ENCODE measurements at places on chromosomes 12 and 14. TPM values are rescaled to one million over a fixed set of nuclear protein-coding genes. Genes with fewer than 3 reads are reported as not detected.

DNA sequence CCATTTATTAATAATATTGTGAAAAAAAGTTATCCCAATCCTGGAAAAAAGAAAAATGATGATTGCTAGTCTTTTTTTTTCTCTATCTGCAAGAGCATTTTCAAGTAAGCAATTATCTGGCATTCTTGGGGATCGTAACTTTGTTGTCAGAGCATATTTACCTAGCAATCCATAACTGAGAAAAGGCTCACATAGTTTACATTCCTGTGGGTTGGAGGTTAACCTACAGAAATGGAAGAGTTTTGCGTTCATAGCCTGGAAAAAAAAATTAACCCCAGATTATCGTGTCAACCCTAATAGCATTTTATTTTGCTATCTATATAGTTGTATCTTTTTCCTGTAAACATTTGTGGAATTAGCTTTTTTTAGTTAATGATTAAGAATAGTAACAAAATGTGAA, 292.3 kb downstream of the DAD1 start:
- peaks cover 9% of the 10 kb centered on the region for H3K27me3 ChIP-seq
- H3K4me1 ChIP-seq = no peaks in the 10 kb centered on the region
- no peak overlapping the region for H3K27ac ChIP-seq
- no peaks in the 10 kb centered on the region for H3K36me3 ChIP-seq

DNA sequence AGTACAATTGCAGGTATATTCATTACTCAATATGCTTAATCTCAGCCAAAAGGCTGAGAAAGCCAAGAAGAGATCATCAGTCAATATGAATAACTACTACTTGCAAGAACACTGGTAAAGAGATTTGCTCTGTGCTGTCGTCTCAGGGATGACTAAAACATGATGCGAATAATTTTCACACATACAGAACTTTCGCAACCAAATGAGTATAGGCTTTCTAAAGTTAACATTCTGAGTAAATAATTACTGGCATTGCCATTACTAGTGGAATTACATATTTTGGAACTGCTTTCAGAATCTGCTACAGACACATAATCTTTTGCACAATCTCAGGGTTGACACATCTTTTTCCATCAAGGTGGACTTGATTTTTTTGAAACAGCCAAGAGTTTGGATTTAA, 24.7 kb downstream of the NCKAP1L start:
- H3K27me3 ChIP-seq = no peaks in the 10 kb centered on the region
- peaks cover 34% of the 10 kb centered on the region for H3K4me1 ChIP-seq
- DNase-seq = no peak
- H3K4me3 ChIP-seq = peak overlapping the region; percentile 65
- peaks cover 66% of the 10 kb centered on the region for H3K36me3 ChIP-seq

DNA sequence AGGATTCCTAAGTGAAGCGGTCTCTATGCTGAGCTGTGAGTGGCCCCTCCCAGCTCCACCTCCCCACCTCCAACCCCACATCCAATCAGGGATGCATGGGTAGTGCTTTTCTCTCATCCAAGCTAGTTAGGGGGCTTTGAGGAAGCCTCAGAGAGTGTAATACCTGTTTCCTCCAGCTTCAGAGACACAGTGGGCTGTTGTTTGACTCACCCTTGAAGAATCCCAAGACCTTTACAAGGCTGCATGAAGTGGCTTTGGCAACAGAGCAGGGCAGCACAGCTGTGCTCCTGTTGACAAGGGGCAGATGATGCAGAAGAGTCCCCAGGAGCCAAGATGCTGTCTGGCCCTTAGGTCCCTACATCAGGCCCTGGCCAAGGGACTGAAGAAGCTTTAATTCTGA, 27.1 kb upstream of the CLMN start:
- peaks cover 34% of the 10 kb centered on the region for H3K27me3 ChIP-seq
- no peak for DNase-seq
- no peaks in the 10 kb centered on the region for H3K4me1 ChIP-seq
- no peak overlapping the region for H3K4me3 ChIP-seq

GRCh38 chr14:31893221-31893757, 183.8 kb upstream of the ARHGAP5 start:
- DNase-seq = no peak
- no peaks in the 10 kb centered on the region for H3K36me3 ChIP-seq
- H3K27me3 ChIP-seq = peaks cover 24% of the 10 kb centered on the region

- H3K36me3 ChIP-seq = no peaks in the 10 kb centered on the region
- no peak overlapping the region for H3K4me3 ChIP-seq
- H3K27ac ChIP-seq = no peak overlapping the region
- DNase-seq = no peak
- H3K27me3 ChIP-seq = no peaks in the 10 kb centered on the region
Measured at GRCh38 chr14:80425686-80426085, 214.4 kb upstream of the DIO2 start.

DNA sequence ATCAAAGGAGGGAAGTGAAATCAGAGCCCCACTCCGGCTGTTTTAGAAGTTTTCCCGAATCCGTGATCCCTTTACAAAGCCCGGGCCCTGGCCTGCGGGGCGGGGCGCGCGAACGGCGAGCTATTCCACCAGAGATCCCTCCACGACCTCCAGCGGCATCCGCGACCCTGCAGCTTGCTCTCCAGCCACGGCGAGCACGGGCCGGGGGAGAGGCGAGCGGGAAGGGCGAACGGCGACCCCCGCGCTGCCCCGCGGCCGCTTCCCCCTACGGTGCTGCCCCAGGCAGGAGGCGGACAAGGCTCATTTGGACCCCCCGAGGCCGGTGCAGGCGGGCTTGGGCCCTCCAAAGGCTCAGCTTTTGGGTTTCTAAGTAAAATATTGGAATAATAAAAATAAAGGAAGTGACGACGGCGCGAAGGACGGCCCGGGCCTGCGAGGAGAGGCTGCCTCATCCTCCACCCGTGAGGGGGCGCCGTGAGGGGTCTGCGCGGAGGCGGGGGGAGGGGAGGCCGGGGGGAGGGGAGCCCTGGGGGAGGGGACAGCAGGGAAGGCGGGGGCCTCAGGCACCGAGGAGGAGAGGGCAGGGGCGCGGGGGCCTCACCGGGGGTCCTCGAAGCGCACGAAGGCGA, 613 bp downstream of the SRSF9 start:
- DNase-seq = no peak
- H3K36me3 ChIP-seq = peaks cover 15% of the 10 kb centered on the region

GRCh38 chr12:10196210-10196609, 16.5 kb upstream of the GABARAPL1 start:
- H3K4me1 ChIP-seq = peaks cover 34% of the 10 kb centered on the region
- H3K27ac ChIP-seq = no peak overlapping the region
- no peak for DNase-seq
- no peaks in the 10 kb centered on the region for H3K36me3 ChIP-seq
- peaks cover 8% of the 10 kb centered on the region for H3K27me3 ChIP-seq
- peak overlapping the region; percentile 73 for H3K4me3 ChIP-seq

DNA sequence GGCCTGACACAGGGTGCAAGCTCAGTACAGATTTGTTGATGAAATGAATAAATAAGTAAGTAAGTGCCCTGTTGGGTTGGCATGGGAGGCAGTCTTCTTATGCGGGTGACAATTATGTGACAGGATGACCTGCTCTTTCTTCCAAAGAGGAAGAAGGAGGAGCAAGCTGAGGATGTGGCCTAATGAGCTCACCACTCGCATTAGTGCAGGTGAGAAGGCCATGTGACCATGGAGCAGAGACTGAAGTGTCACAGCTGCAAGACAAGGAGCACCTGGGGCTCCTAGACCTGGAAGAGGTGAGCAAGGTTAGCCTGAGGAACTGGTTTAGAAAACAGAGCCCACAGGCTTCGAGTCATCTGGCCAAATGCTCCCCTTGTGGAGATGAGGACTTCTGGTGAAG, 34.9 kb downstream of the LRTM2 start:
- H3K27ac ChIP-seq = no peak overlapping the region
- DNase-seq = no peak
- H3K27me3 ChIP-seq = peaks cover 2% of the 10 kb centered on the region
- H3K4me1 ChIP-seq = no peaks in the 10 kb centered on the region

DNA sequence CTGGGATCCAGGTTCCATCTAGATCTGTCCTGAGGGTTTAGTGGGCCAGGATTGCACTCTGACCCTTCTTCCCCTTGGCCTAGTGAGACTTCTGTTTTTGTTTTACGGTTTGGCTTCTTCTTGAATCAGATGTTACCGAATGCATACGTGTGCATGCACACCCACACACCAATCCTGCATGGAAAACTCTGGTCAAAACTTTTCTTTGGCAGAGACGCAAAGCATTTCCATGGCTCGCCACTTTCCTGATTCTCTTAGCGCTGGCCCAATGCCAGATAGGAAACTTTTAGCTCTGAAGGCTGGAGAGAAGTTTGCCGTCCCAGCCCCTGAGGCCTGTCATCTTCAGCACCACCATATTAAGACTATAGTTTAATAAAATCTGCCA, 67.4 kb upstream of the ACTN1 start:
- no peak overlapping the region for H3K27ac ChIP-seq
- peaks cover 3% of the 10 kb centered on the region for H3K27me3 ChIP-seq
- H3K4me3 ChIP-seq = no peak overlapping the region
- H3K36me3 ChIP-seq = no peaks in the 10 kb centered on the region
- peaks cover 9% of the 10 kb centered on the region for H3K4me1 ChIP-seq

DNA sequence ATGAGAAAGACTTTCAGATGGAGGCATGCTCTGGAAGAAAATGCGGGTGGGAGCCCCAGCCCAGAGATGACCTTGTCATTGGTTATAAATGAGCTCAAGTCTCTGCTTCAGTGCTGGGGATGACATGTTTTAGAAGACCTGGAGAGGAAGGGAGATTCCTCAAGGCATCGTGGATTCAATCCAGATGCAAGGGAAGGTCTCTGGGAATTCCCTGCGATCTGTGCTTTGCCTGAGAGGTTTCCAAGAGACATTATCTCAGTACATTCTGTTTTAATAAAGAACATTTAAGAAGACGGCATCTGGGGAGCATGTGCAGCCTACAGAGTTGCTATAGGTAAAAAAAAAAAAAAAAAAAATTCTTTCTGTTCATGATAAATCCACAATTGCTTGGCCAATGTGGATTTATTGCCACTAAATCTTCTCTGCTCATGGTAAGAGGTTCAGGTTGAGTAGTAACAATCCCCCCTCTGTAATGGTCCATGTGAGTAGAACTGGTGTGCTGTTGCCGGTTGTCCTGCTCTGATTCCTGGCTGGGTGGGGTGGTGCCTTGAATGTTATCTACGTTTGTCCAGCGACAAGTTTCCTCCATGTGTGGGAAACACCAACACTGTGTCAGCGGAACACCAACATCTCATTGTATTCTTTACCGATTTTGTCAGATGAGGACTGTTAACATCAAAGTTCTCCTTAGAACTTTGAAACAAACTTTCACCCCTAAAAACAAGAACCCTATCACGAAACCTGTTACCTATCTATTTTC, 230.0 kb downstream of the MSRB3 start:
- no peak for DNase-seq
- H3K27me3 ChIP-seq = peaks cover 22% of the 10 kb centered on the region
- no peak overlapping the region for H3K27ac ChIP-seq

- H3K27me3 ChIP-seq = no peaks in the 10 kb centered on the region
- H3K27ac ChIP-seq = peak overlapping the region; percentile 95
- H3K4me3 ChIP-seq = peak overlapping the region; percentile 36
- no peaks in the 10 kb centered on the region for H3K36me3 ChIP-seq
Measured at GRCh38 chr14:68813318-68813838, 20.5 kb upstream of the ZFP36L1 start.

- no peaks in the 10 kb centered on the region for H3K27me3 ChIP-seq
- peaks cover under 1% of the 10 kb centered on the region for H3K4me1 ChIP-seq
- no peak overlapping the region for H3K27ac ChIP-seq
- DNase-seq = no peak
- H3K4me3 ChIP-seq = no peak overlapping the region
Measured at GRCh38 chr12:117046011-117046369, 53.2 kb downstream of the TESC start.

DNA sequence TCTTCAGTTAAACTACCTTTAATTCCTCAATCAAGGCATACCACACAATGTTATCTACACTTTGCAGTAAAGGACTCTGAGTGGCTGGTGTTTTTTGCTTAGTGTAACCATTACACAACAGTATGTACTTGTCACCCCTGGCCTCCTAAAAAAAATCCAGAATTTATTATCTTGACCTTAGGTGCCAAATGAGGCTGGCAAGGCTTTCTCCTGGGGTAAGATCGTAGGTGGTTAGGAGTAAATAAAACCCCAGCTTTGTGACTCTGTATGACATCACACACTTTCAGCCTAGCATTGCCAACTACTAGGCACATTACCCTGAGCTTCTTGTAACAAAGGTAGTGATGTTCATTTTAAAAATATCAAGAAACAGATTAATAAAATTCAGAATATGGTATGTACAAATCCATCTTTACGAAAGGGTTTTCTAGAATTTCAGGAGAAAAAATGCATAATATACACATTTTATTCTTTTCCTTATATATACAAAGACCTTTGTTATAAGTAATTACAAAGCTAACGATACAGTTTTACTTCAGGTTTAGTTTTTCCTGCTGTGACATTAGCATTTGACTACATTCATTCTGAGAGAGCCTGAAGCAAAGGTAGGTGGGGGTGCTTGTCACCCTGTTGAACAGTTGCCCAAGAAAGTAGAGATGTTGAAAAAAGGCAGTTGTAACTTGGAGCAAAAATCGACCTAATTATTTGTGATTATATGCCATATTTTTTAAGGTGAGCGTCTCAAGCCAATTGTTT, 13.5 kb downstream of the TCL1A start:
- peaks cover 82% of the 10 kb centered on the region for H3K27me3 ChIP-seq
- H3K36me3 ChIP-seq = no peaks in the 10 kb centered on the region
- no peak for DNase-seq
- H3K4me3 ChIP-seq = no peak overlapping the region
- no peaks in the 10 kb centered on the region for H3K4me1 ChIP-seq

GRCh38 chr12:11896417-11896929, 174.3 kb upstream of the BCL2L14 start:
- H3K4me1 ChIP-seq = peaks cover 20% of the 10 kb centered on the region
- no peak overlapping the region for H3K27ac ChIP-seq
- H3K4me3 ChIP-seq = no peak overlapping the region
- DNase-seq = no peak
- no peaks in the 10 kb centered on the region for H3K27me3 ChIP-seq

DNA sequence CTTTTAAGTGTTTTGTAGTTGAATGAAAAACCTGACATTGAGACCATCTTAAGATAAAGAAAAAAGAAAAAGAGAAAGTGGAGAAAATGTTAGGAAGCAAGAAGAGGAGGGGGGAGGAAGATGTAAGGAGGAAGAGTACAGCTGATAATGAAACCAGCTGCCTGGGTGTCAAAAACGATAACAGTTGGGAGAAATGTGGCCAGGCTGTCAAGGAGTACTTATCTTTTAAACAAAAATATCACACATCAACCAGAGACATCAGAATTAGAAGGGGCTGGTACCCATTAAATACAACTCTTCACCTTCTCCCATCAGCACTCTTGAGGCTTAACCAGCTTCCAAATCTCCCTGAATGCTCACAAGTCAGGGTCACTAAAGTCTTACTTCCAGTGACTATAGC, 4.5 kb downstream of the SLC11A2 start:
- peak overlapping the region; percentile 82 for H3K4me3 ChIP-seq
- H3K4me1 ChIP-seq = peaks cover 36% of the 10 kb centered on the region

Gene DHRS4L2
- 16.5 TPM for total RNA-seq

Gene TMEM229B
- 7.1 TPM for total RNA-seq

Gene FAM181A
- total RNA-seq = not detected

Gene VRTN
- not detected for total RNA-seq

Gene PLEKHH1
- total RNA-seq = 1.2 TPM

Gene KTN1
- total RNA-seq = 112 TPM

Gene DTX1
- not detected for total RNA-seq

Gene BICDL1
- 9.8 TPM for total RNA-seq

Gene EFS
- not detected for total RNA-seq

Gene B4GALNT3
- total RNA-seq = 14.1 TPM

Gene KRT75
- total RNA-seq = not detected

Gene DLST
- 136 TPM for total RNA-seq

Gene C12orf56
- not detected for total RNA-seq

Gene KLRK1
- total RNA-seq = 126 TPM

Gene PLA2G1B
- not detected for total RNA-seq
